CD4-positive, alpha-beta memory T cell (primary cell): ENCODE measurements at places on chromosomes 2 and 18.
A peak's percentile ranks its signal among the peaks of the same experiment; 100 is the strongest.

GRCh38 chr2:86703704-86704361, 16.3 kb upstream of the RMND5A start:
- DNase-seq = no peak

DNA sequence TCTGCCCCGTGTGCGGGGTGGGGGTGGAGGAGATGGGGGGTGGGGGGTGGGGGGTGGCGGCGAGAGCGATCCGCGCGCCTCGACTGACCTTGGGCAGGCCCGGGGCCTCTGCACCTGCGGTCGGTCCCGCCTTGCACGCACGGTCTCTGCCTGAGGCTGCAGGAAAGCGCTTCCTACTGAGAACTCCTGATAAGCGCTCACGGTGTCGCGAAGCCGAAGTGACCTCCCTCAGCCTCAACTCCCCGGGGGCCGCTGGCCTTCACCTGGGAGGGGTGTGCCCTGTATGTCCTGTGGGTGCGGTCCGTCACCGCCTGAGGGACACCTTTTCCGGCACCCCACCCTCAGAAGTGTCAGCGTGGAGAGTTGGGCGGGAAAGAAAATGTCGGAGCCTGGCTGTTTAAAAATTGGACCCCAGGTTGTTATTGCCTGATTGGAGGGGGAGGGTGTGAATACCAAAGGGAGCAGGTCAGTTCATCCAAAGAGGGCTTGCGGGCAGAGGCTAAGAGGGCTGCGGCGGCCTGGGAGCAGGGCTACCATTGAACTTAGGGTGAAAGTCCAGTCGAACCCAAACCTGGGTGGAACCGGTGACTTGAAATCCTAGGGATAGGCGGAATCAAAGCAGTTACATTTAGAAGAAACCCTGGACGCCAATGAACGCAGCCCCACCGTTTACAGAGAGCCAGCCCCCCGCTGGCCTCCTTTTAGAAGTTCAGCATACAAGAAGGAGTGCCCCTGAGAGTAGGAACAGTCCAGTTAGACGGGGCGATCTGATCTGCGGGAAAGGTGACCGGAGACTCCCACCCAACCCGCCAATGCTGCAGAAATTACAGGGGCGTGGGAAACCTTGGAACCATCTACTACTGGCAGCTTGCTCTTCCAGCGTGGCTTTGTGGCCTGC, 1.2 kb downstream of the MAL start:
- peak; percentile 12 for DNase-seq

GRCh38 chr2:98569197-98569793, 39.0 kb downstream of the COA5 start:
- DNase-seq = peak; percentile 56

DNA sequence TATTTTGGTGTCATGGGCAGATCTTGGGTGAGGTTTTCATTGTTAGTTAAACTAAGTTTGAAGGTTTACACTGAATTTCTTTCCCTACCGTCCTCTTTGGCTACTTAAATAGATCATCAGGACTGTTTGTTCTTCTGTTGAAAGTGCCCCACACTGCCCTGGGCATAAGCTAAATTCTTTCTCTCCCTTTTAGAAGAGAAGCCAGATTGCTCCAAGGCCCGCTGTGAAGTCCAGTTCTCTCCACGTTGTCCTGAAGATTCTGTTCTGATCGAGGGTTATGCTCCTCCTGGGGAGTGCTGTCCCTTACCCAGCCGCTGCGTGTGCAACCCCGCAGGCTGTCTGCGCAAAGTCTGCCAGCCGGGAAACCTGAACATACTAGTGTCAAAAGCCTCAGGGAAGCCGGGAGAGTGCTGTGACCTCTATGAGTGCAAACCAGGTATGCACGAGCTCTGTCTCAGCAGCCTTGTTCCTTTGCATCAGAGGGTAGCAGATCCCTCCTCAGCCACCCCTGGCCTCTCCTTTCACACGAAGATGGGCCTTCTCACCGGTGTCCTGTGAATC, 85.6 kb downstream of the CRIM1 start:
- no peak for DNase-seq

- no peak for DNase-seq
These were observed 388.1 kb upstream of the SPRED2 start for GRCh38 chr2:65820454-65820853.

DNA sequence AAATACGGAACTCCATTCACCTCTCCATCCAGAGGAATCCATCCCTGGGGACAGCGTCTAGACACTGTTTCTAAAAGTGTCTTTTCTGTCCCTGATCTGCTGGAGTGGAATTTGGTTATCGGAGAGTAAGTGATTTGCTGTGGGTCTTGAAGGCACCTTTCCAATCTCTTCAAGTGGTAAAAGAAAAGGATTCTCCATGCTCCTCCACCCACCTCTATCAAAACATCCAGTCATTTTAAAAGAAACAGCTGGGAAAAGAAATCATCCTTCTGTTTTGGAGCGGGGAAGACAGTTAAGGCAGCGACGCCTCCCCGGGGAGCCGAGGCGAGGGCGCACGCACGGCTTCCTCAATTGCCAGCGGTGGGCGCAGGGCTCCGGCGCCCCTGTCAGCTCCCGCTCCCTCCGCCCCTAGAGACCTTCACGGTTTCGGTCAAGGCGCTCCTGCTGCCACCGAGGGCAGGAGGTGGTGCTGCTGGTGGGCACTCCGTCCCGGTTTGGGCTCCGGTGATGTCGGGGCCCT, 547 bp downstream of the SLC35F5 start:
- DNase-seq = no peak

- DNase-seq = no peak
These were observed 125.7 kb downstream of the KCTD1 start for GRCh38 chr18:26422472-26423162.

DNA sequence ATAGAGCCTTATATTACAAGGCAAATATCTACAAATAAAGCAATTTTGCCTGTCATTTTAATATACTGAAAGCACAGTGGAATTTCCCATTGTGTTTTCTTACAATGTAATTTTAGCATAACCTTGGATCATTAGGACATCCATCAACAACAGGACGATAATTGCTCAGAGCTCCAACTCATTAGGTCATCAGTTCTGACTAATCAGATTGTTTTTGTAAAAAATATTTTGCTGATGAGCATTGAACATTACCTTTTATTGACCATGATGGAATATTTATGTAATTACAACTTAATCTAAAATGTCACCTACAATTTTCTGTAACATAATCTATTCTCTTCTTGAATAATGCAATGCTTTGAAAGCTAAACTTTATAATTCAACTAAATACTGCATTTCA, 215.3 kb upstream of the DSEL start:
- no peak for DNase-seq

DNA sequence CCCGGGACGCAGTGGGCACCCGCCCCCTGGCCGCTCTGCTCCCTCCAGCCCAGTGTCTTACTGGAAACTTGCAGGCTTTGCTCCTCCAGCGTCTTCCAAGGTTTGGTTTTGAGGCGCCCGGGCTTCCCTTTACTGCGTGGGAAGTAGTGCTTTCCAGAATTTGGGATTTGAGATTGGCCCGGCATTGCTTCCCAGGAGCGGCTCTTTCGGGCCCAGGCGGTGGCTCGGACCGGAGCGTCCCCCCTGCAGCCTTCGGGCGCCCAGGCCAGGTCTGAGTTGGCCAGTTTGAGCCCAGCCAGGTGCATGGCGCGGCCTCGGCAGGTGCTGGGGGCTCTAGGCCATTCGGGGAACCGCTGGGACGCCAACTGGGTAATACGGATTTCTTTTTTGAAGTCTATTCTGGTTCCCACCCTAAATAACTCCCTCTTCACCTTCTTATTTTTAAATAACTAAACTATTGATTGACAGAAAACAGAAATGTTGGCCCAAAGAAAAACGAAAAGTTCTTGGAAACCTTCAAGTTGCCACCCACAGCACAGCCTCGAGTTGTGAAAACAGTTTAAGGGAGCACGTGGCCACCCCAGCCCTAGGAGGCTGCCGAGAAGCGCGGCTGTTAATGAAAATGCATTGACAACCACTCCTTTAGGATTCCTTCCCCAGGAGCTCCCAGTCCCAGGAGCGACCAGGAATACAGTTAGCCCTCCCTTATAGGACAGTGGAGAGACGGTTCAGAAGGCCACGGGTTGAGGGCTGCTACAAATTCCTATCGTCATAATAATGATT, 766 bp downstream of the SNTG2 start:
- DNase-seq = no peak

- no peak for DNase-seq
These were observed 28.8 kb upstream of the SPATA3 start for GRCh38 chr2:230967113-230967512.

DNA sequence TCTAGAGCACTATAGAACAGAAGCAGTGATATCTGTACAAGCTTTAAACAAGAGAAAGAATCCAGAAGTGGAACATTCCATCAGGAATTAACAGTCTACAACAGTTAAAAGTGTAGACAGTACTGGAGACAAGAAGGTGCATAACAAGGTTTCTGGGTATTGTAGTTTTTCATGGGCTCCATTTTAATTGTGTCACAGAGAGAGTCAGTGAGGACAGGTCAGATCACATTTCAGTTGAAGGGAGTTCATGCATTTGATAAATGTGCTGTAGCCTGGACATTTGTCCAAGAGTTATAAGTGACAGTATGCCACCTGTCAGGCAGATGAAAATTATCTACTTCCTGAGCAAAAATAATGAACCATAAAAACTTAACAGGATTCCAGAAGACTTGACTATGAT, 328.6 kb downstream of the CNTNAP5 start:
- DNase-seq = no peak

DNA sequence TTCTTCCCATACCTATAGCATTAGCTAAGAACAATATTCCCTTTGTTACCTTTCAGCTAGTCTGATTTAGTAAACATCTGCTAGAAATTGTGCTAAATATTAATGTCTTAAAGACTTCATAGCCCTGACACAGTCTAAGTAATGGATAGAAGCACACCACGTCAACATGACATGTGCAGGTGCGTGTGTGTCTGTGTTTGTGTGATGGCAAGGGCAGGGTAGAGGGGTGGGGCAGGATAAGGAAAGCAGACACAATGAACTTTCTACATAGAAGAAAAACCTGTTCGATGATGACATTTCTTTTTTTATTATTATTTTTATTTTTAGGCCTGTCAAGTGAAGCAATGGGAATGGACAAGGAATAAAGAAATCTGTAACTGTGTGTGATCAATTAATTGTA, 223.3 kb downstream of the NOL4 start:
- DNase-seq = no peak

DNA sequence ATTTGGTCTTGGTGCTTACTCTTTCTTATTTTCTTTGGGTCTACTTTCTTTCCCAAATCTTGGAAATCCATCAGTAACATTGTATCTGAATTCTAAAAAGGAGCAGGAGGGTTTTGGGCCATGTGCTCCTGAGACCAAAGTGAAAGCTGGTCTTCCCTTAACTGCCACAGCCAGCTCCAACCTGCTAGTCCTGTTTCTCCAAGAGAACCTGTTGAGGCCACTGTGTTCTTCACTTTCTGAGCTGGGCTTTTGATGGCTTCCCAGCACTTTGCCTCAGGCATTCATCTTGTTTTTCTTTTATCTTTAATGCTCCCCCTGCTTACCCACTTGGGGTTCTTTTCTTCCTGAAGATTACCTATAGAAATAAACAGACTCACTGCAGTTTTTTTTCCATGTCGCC, 53.3 kb downstream of the ARHGAP28 start:
- DNase-seq = no peak

GRCh38 chr18:8561123-8561910, 47.9 kb upstream of the RAB12 start:
- DNase-seq = no peak

DNA sequence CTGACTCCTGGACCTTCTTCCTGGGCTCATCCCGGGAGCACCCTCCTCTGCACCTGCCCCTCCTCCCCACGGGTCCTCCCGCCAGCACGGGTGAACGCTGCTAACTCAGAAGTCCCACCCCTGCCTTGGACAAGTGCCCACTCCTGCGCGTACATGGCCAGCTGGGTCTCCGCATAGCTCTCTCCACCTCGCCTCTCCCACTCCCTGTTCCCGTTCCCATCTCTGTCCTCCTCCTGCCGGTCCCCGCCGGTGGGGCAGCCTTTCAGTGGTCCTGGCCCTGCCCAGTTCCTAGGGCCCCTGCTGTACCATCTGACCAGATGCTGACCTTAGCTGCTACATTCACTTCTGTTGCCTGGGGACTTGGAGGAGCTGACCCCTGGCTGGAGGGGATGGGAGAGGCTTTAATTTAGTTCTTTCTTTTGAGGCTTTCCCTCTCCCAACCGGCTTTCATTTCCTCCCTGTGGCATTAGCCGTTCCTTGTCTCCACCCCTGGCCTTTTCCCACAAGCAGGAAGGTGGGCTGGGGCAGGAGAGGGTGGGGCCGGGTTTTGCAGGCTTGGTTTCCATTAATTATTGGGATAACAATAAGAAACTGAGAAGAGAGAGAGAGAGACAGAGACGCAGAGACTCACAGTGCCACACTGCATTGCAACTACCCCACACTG, 136.1 kb downstream of the SH3BP4 start:
- no peak for DNase-seq

DNA sequence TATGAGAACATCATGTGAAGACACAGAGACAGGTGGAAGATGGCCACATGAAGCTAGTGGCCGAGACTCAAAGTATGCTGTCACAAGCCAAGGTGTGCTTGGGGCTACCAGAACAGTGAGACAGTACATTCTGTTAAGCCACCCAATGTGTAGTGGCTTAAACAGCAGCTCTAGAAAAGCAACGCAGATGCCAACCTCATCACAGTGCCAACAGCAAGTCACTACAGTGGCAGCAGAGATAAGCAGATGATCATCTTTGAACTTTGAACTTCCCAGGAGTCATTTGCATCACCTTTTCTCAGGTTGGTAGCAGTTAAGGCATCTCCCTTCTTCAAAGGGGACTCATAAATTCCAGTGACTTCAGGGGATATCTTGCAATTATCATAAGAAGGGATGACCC, 394.4 kb downstream of the LRP1B start:
- no peak for DNase-seq

GRCh38 chr2:70123051-70123828, 36.0 kb downstream of the PCBP1 start:
- DNase-seq = no peak

- no peak for DNase-seq
These were observed 39.1 kb downstream of the SLC9A4 start for GRCh38 chr2:102512161-102512560.

DNA sequence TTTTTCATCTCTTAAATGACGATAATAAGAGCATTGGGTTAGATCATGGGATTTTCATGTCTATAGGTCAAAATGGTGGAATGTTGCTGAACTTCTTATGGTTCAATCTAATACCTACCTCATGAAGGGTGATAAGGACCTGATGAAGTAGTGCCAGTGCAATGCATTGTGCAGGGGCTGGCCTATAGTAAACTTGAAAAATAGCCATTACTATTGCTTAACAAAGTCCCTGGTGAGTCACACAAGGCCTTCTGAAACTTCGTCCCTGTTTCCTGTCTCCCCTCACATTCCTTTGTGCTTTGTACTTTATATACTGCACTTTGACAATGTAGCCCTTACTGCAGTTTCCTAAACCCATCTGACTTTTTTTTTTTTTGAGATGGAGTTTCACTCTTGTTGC, 515.9 kb downstream of the SLC4A3 start:
- DNase-seq = no peak

GRCh38 chr18:56166914-56167313, 471.5 kb downstream of the TXNL1 start:
- DNase-seq = no peak
